Left renal cortex interstitium (tissue), 4 donors: ENCODE measurements at places on chromosomes 4 and X.

DNA sequence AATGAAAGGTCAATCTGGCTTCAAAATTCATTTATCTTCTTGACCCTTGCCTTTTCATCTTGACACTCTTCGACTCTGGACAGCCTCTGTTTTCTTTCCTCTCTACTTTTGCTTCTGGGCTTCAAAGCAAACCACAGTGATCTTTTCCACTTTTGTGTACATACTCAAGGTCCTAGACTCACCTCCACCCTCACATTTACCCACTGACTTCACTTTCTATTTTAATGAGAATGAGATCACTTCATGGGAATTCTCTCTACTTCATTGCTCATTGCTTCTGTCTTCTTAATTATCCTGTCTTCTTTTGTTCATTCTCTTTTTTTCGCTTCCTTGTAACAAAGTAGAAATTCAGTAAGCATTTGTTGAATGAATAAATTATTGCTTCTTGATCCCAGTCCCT is 330.1 kb upstream of the HAND2 start:
- no peak for DNase-seq

- DNase-seq = no peak
Measured at GRCh38 chr4:74890341-74890740, 42.6 kb upstream of the PARM1 start.

GRCh38 chrX:154417157-154417556 is 5.8 kb downstream of the TAFAZZIN start:
- DNase-seq = no peak

DNA sequence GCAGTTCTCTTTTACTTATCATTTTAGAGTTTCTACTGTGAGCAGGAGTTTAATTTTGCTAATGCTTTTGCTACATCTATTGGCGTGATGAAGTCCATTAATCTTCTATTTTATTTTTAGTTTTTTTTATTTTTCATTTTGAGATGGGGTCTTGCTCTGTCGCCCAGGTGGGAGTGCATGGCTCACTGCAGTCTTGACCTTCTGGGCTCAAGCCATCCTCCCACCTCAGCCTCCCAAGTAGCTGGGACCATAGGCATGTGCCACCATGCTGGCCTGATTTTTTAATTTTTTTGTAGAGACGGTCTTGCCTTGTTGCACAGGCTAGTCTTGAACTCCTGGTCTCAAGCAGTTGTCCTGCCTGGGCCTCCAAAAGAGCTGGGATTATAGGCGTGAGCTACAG is 9.4 kb downstream of the ZFX start:
- DNase-seq = no peak

GRCh38 chrX:21840193-21840545 is 752 bp downstream of the MBTPS2 start:
- DNase-seq = no peak
